SJCRH30 (cell line): ENCODE measurements at places on chromosomes 1 and 21.

- DNase-seq: no peak
These were observed 136.2 kb downstream of the ZC3H11B start for GRCh38 chr1:219476716-219477115.

- DNase-seq: peak; percentile 79
These were observed 7.0 kb upstream of the P3R3URF start for GRCh38 chr1:46183079-46183847.

DNA sequence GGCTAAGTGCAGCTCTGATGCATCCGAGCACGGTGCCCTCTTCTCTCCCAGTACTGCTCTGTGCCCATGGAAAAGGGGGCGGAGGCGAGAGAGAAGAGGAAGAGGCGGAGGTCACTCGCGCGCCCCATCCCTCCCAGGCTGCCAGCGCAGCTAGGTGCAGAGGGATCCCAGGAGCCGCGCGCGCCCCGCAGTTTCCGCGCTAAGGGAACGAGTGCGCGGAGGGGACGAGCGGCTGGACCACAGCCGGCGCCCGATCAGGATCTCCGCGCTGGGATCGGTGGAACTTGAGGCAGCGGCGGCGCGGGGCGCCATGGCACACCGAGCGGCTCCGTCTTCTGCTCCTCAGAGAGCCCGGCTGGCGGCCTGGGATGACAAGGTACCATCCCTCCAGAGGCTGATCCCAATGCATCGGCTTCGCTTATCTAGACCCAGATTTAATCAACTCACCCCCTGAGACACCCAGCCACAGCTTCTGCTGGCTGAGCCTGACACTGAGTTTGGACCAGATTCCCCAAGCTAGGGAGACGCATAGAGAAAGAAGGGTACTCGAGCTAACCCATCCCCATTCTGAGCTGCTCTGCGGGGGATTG lies at the start of gene PTGFR:
Gene PTGFR, plus strand, starts transcription at position 114 of the 590 bp plus-strand sequence. CDS start 1,770 bp downstream, outside the sequence.
- DNase-seq: no peak

GRCh38 chr1:56466538-56466937 lies 112.8 kb downstream of the PLPP3 start:
- DNase-seq: no peak

DNA sequence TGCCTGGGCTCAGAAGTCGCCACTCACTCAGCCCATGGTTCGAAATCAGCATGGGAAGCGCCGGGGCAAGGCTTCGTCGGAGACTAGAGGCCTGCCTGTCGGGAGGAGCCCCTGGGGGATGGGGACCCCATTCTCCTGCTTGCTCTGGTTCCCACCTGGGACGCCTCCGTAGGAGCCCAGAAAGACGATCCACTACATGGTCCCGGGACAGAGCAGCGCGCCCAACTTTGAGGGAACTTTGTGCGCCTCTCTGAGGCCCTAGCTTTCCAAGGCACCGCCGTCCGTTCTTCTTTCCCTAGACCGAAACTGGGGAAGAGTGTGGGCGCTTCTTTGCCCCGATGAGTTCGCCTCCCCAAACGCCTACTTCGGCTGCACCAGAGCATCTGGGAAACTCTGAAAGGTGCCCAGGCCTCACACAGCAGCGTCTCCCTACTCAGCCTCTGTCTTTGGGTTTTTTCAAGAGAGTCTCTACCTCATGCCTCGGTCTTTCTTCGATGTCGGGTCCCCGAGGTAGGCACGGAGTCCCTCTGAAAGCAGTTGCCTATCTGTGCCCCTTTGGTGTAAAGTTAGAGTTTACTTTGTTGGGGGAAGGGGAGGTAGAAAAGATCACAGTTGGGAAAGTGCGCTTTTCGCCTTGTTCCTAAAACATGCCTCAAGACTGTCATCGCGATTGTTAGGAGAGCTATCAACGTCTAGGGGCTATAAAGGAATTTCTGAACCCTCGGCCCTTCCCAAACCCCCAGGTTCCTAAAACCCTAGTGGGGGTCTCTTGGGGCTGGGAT lies 14.0 kb downstream of the NR5A2 start:
- DNase-seq: no peak

- DNase-seq: no peak
These were observed 23.5 kb upstream of the COL6A1 start for GRCh38 chr21:45957981-45958600.

GRCh38 chr21:24023402-24023801 lies 1583.9 kb downstream of the MRPL39 start:
- no peak for DNase-seq
